HFFc6 (cell line): ENCODE measurements at places on chromosomes 11 and 22. TPM values are rescaled to one million over a fixed set of nuclear protein-coding genes. Genes with fewer than 3 reads are reported as not detected.

UBQLNL gene
- 0.09 to 0.15 TPM in 2 of 3 replicates, not detected in the other for total RNA-seq

RPS13 gene
- 1,014 to 1,072 TPM (median 1,025 TPM) in 3 replicates for total RNA-seq

PTPRCAP gene
- total RNA-seq = 0.26 and 0.40 TPM in 2 replicates

CLMP gene
- total RNA-seq = 127 to 193 TPM (median 163 TPM) in 3 replicates

ABCG4 gene
- total RNA-seq = 0.05 to 0.24 TPM (median 0.17 TPM) in 3 replicates

OR51I1 gene
- not detected in 3 replicates for total RNA-seq

RIMBP3C gene
- total RNA-seq = 0.15 to 0.29 TPM (median 0.17 TPM) in 3 replicates

SH3BP1 gene
- 14.4 to 23.2 TPM (median 15.1 TPM) in 3 replicates for total RNA-seq

IL10RA gene
- total RNA-seq = not detected in 3 replicates

OR10G4 gene
- total RNA-seq = not detected in 3 replicates

MB gene
- total RNA-seq = not detected in 3 replicates

FOSL1 gene
- 125 to 223 TPM (median 200 TPM) in 3 replicates for total RNA-seq

PANX3 gene
- not detected in 3 replicates for total RNA-seq

RAG2 gene
- not detected in 3 replicates for total RNA-seq

SPON1 gene
- total RNA-seq = not detected in 3 replicates

SLCO2B1 gene
- not detected in 3 replicates for total RNA-seq

PHOX2A gene
- not detected in 3 replicates for total RNA-seq

POU2AF2 gene
- total RNA-seq = not detected in 3 replicates

GAL3ST1 gene
- total RNA-seq = not detected in 3 replicates

CYB5R2 gene
- 11.9 to 15.2 TPM (median 12.5 TPM) in 3 replicates for total RNA-seq

TMEM86A gene
- total RNA-seq = 0.25 to 0.75 TPM (median 0.43 TPM) in 3 replicates

WT1 gene
- not detected in 3 replicates for total RNA-seq

TMEM218 gene
- total RNA-seq = 14.9 to 17.9 TPM (median 17.5 TPM) in 3 replicates

APOL3 gene
- 0.76 and 2.3 TPM in 2 replicates for total RNA-seq

LRRC56 gene
- 0.54 to 0.71 TPM (median 0.63 TPM) in 3 replicates for total RNA-seq

TREH gene
- total RNA-seq = 0.08 TPM in 1 of 2 replicates, not detected in the other

FGF19 gene
- total RNA-seq = not detected in 3 replicates

MAJIN gene
- not detected in 2 replicates for total RNA-seq

MN1 gene
- 0.11 to 0.16 TPM (median 0.13 TPM) in 3 replicates for total RNA-seq

FAM180B gene
- total RNA-seq = not detected in 3 replicates

OVOL1 gene
- total RNA-seq = not detected in 3 replicates

MAPK8IP1 gene
- 8.6 to 9.5 TPM (median 9.0 TPM) in 3 replicates for total RNA-seq

IGSF9B gene
- total RNA-seq = not detected in 3 replicates

CCDC157 gene
- total RNA-seq = 1.2 to 2.1 TPM (median 1.6 TPM) in 3 replicates

OR51A4 gene
- total RNA-seq = not detected in 3 replicates

MOGAT2 gene
- total RNA-seq = not detected in 3 replicates

SMIM38 gene
- total RNA-seq = not detected in 3 replicates

RFPL1 gene
- total RNA-seq = not detected in 2 replicates

MFNG gene
- not detected in 3 replicates for total RNA-seq

KCNQ1OT1 gene
- 0.43 to 0.82 TPM (median 0.46 TPM) in 3 replicates for total RNA-seq

CDC45 gene
- 9.9 to 17.3 TPM (median 17.0 TPM) in 3 replicates for total RNA-seq

RASGRP2 gene
- total RNA-seq = 0.68 TPM in 1 of 2 replicates, not detected in the other

EED gene
- total RNA-seq = 15.4 to 20.1 TPM (median 17.8 TPM) in 3 replicates

OR5A1 gene
- total RNA-seq = not detected in 3 replicates

TMEM41B gene
- total RNA-seq = 30.5 to 38.4 TPM (median 37.1 TPM) in 3 replicates

KRTAP5-1 gene
- total RNA-seq = not detected in 3 replicates

LRRC74B gene
- total RNA-seq = not detected in 3 replicates

PAAF1 gene
- 21.9 to 23.0 TPM (median 22.4 TPM) in 3 replicates for total RNA-seq
